ENCODE measurements at places on chromosomes 2 and 18.

DNA sequence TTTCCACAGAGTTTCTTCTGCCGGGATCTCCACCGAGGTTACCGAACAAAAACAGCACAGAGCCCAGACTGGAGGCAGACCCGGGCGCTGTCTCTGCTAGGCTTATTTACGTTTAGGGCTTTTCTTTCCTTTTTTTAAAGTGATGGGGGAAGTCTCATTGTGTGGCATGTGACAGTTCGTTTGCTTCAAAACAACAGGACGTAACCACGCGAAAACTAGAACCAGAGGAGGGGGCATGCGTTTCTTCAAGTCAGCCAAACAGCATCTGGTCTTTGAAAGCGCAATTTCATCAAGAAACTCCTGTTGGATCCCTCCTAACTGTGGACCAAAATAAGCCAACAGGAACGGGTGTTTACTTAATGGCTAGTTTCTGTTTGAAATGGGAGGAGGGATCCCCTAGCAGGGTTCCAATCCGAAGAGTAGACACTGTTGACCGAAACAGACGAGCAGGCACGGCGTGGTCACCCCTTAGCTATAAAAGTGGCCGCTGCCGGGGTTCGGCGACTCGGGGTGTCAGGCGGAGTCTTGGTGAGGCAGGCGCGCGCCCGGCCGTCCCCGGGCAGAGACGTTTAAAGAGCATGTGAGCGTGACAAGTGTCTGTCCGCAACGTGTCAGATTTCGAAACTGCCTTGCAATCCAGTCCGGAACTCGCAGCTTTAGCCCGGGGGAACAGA is 997 bp upstream of the TGIF1 start:
- DNase-seq, result peak; percentile 7

DNA sequence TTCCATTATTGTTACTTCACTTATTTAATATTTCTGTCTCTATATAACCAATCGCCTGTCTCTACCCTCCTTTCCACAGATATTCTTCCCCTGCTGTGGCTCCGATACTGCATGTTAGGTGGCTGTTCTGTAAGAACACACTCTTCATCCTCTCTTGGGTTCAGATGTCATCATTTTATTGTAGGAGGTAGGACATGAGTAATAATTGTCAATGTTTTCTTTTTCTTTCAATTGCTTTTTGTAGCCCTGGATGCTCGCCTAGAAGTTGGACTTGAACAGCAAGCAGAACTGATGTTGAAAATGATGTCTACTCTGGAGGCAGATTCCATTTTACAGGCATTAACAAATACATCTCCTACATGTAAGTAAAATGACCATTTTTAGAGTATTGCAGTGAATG is 128.6 kb downstream of the BIRC6 start:
- DNase-seq, result no peak

DNA sequence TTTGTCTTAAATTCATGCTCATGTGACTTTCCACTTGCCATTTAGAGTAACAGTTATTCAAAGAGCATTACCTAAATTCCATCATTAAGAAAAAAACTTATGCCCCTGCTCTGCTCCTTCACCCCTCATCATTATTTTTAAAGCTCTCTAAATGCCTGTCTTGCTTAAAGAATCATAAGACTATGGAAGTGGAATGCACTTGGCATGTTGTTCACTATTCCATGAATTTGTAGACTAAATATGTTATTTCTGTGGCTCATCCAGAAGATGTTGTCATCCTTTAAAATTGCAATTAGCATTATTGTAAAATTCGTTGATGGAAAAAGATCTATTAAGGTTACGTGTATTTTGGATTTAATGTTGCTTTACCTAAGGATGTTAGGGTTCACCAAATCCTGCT is 61.8 kb downstream of the FMNL2 start:
- no peak for DNase-seq

GRCh38 chr18:1002653-1003178 is 98.0 kb downstream of the ADCYAP1 start:
- DNase-seq, result no peak

DNA sequence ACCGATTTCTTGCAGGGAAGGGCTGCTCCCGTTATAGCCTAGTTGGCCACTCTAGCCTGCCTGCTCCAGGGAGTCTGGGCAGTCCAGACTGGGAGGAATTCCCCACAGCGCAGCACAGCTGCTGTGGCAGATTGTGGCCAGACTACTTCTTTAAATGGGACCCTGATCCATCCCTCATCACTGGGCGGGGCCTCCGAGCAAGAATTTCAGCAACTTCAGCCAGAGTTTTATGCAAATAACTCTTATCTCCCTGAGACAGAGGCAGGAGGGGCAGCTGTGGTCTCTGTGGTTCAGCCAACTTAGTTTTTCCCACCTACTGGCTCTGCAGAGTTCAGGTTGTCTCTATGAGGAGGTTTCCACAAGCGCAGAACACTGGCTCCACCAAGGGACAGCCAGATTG is 1583.2 kb downstream of the SUCLG1 start:
- no peak for DNase-seq

GRCh38 chr2:232338759-232339106 is 39.8 kb upstream of the ALPP start:
- no peak for DNase-seq

GRCh38 chr2:109172556-109173105 is 43.6 kb downstream of the SH3RF3 start:
- no peak for DNase-seq

GRCh38 chr2:109166811-109167210 is 37.8 kb downstream of the SH3RF3 start:
- no peak for DNase-seq

GRCh38 chr2:139946690-139947089 is 1166.5 kb upstream of the NXPH2 start:
- no peak for DNase-seq

GRCh38 chr2:140091926-140092325 is 1311.7 kb upstream of the NXPH2 start:
- no peak for DNase-seq

GRCh38 chr2:48948400-48949125 is 193.0 kb upstream of the LHCGR start:
- DNase-seq, result no peak

GRCh38 chr18:70496353-70497294 is 207.8 kb downstream of the SOCS6 start:
- no peak for DNase-seq

DNA sequence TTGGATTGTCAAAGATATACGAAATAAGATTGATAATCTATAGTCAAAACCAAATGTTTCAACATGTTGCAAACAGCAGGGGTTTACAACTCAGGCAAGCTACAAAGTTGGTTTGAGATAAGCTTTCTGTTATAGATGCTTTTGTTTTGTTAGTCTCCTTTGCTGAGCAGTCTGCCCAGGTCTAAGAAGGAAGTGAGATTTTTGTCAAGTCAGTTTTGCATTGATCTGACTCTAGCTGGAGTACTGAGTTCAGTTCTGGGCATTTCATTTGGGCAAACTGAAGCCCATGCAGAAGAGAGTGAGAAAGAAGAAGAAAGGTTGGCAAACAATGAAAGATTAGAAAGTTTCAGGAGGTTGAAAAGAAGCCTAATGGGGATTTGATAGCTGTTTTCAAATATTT is 983.0 kb upstream of the SLC39A10 start:
- DNase-seq, result no peak

DNA sequence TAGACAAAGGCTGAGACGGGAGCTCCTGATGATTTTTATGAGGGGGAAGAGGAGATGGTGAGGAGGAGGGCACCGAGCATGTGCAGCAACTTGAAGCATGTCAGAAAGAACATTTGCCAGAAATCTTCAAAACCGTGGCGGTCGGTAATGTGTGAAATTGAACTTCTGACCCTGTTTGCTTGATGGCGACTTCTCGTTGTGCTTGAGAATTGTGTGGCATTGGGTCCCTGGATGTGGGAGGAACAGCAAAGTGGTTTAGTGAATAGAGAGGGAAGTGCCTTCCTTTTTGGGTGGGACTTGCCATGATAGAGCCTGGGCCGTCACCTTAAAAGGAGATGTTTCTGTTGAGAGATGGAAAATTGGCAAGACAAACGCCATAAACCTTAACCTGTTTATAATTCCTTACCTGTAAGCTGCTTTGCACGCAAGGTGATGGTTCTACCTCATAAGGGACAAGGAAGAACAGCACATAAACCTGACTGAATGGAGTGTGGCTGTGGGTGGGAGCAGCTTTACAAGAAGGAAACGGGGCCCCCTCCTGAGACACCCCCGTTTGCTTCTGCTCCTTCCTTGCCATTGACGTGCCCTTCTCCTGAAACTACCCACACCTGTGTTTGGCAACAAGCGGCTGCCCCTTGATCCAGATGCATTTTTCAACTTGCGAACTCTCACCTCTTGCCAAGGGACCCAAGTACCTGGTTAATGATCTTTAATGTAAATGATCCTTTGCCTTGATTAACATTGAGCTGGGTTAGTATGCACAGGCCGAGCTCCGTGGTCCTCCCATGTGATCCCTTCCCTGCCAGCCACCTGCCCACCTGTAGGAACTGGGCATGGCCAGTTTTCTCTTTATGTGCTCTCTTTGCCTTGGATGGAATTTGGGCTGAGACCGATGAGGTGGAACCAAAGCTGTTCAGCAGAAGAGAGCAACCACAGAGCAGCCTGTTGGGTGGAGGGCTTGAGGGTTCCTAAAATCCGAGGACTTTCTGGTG is 153.2 kb downstream of the NEDD4L start:
- no peak for DNase-seq

- DNase-seq, result no peak
These were observed 245.9 kb upstream of the PXDN start for GRCh38 chr2:1990151-1990589.

GRCh38 chr2:233768076-233768475 is 8.0 kb downstream of the UGT1A1 start:
- no peak for DNase-seq
